Iris pigment epithelial cell (primary cell): ENCODE measurements at places on chromosomes 6 and 20.

- DNase-seq, result no peak
Measured at GRCh38 chr20:62234339-62234738, 4.0 kb upstream of the OSBPL2 start.

DNA sequence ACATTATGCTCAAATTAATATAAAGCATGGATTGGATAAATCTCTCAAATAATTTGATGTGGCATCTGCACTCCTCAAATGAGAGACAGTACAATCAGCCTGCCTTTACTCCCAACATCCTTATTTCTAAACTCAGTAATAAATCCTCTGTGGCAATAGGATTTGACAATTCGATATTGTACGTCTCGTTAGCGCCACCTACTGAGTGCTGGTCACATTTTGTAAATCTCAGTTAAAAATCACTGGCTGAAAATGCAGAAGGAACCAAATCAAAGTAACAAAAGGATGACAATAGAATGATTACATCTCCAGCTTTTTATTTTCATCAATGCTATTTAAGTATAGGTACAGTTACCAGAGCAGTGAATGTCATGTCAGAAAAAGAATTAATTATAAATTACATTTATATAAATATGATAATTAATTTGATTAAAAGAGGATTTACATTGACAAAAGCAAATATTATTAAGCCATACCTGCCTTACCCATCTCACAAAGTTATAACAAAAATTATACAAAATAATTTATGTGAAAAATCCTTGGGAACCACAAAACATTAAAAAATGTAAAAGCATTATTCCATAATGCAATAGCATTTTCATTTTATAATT is 20.2 kb upstream of the GJE1 start:
- DNase-seq, result peak; percentile 70

DNA sequence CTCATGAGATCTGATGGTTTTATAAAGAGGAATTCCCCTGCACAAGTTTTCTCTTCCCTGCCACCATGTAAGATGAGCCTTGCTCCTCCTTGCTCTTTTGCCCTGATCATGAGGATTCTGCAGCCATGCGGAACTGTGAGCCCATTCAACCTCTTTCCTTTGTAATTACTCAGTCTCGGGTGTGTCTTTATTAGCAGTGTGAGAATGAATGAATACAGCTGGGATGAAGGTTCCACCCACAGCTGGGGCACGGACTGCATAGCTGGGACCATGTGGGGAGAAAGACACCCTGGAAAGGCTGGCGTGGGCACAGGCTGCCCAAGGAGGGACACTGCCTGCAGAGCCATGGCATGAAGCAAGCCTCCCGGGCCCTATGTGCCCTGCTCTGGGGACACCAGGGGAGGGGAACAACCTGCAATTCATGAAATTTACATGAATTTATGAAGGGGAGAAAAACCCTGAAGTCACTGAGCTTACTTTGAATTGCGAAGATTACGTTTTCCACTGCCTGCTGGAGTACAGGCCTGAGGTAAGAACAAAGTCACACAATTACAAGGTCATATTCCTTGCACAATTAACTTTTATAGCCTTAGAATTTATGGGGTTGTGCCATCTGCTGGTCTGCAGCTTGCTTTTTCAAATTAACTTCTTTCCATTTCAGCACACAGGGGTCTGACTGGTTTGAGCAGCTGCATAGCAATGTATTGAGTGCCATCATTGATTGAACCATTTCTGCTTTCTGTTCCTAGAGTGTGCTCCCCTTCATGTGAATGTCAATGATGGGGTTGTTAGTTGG is 46.2 kb downstream of the SLC22A1 start:
- no peak for DNase-seq

DNA sequence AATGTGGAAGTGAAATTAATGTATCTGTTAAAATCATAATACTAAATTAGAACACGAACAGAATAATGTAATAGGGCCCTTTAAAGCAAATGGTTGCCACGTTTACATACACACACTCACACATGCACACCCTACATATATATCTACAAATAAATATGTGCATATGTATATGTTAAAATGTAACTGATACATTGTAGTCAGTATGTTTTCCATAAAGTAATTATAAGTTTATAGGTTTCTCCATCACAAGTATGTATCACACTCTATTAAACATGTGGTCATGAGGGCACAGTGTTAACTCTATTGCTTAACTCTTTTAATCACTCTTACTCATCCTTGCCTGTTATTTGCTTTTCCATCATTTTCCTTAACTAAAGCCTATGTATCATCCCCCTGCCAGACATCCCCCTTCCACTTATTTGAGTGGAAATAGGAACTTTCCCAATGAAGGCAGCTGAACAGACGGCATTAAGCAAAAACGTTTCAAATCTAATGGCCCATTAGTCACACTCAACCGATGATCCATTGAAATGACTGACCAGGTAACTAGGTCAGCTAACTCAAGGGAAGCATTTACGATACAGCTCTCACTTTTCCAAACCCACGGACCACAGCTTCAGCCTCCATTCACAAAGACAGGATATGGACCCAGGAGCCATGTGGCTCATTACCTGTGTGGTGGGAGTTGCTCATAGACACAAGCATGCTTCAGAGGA is 89.3 kb downstream of the HAO1 start:
- peak; percentile 43 for DNase-seq

DNA sequence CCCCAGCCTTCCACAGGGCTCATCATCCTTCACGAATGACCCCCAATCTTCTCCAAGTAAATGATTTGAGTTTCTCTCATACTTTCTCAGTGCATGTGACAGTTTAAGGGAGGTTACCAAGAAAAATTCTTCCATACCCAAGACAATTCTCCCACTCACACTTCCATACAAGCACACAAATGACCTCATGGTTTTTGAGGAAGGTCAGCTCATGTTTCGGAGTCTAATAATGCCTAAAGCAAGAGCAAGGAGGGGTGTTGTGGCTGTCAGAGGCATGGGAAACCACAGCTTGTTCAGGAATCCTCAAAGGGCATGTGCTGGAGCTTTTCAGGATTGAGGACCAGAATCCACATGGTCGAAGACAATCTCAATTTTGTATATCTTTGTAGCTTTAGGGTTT is 279.0 kb downstream of the MAFB start:
- no peak for DNase-seq

DNA sequence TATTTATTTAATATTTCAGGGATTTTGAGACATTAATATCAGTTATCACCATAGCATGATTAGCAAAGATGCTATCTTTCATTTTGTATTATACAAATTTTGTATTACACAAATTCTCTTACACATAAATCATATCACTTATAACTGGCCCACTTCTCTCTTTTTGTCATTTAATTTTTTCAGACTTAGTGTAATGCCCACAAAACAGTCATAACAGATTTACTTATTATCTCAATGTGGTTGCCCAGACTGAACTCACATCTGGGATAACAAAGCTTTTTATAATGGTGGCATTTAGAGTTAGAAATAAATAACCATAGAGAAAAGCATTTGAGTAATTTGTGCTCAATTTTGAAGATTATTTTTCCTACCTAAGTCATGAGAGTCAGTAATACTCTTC is 148.3 kb downstream of the TFAP2B start:
- no peak for DNase-seq

DNA sequence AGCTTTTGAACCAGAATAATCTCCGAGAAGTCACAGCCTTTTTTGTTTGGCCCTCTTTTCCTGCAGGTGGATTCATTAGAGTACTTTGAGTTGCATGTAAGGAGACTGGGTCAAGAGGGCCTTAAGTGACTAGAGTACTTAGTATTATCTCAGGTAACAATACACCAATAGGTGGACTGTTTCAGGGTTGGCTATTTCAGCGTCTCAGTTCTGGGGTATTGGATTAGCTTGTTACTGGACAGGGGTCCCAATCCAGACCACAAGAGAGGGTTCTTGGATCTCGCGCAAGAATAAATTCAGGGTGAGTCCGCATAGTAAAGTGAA is 47.3 kb upstream of the SLC9A8 start:
- no peak for DNase-seq

GRCh38 chr6:36593569-36594028 is 563 bp upstream of the SRSF3 start:
- DNase-seq, result no peak

DNA sequence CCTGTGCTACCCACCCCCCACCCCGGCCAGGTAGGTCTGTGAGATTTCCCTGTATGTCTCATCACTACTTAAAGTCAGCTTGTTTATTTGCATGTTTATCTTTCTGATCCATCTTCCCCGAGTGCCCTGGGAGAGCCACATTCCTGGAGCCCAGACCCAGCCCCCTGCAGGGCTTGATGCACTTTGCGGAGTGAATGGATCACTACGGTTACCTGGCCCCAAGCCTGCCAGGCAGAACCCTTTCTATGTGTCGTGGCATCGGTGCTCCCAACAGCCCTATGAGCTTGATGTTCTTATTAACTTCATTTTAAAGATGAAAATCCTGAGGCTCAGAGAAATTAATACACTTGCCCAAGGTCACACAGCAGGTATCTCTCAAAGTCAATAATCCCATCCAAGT is 13.6 kb upstream of the SLCO4A1 start:
- peak; percentile 11 for DNase-seq

DNA sequence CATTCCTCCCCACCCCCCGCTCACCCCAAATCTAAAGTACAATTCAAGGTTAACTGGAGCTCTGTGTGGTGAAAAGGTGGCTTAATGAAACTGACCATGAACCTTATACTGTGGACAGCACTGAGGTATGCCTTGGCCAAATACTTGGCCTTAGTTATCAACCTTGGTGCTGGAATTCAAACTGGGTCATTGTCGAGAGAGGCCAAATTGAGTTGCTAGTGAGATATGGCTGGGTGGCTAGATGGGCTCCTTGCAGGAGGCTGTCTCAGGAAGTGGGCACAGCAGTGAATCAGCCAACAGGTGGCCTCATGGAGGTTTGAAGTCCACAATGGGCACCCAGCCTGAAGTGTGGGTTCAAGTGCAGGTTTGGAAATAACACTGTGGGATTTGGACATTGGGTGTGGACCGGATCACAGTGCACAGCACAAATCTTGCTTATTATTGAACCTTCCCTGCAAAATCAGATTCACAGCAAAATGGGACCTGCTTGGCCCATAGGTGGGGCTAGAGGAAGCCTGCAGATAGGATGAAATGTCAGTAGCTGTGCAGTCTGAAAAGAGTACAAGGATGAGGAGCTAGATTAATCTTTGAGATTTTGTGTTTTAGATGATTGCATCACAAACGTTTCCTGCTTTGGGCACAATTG is 5.6 kb upstream of the BTBD3 start:
- peak; percentile 55 for DNase-seq

DNA sequence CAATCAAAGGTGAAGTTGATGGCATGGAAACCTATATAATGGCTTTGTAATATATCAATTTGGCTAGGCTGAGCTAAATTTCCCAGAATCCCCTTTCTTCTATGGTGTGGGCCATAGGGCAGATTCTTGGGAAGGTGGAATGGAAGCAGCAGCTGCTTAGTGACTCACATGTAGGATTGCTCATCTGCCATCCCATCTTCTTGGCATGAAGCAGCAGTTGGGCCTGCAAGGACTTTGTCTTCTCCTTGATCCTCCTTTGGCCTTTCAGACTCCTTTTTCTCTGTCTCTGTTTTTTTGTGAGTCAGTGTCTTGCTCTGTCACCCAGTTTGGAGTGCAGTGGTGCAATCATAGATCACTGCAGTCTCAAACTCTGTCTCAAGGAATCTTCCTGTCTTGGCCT is 52.6 kb upstream of the CEP162 start:
- DNase-seq, result peak; percentile 5

GRCh38 chr20:64084685-64085152 is 521 bp upstream of the LKAAEAR1 start:
- no peak for DNase-seq

DNA sequence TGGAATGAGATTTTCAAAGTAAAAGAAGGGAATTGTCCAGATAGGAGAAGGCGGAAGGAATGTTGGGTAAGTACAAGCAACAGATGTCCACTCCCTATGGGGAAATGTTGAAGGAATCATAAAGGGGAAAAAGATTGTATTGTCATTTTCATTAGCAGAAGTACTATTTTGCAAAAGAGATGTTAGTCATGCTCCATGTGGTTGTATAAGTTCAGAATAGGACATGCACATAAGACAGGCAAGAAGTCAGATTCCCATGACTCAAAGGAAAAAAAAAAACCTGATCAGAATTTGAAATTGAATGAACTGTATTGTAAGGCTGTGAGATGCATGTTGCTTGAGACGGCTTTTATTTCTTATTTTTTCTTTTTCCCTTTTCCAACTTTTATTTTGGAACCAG is 36.8 kb downstream of the GRM1 start:
- DNase-seq, result no peak

GRCh38 chr6:99521633-99522151 is 6.5 kb upstream of the USP45 start:
- DNase-seq, result peak; percentile 86

GRCh38 chr6:120604510-120604909 is 729.8 kb downstream of the TBC1D32 start:
- no peak for DNase-seq
